ENCODE measurements at places on chromosomes 1 and 21.

- peaks cover 45% of the 10 kb centered on the region for H3K27me3 ChIP-seq
- no peaks in the 10 kb centered on the region for H3K36me3 ChIP-seq
- peaks cover 15% of the 10 kb centered on the region for H3K4me1 ChIP-seq
- no peak overlapping the region for H3K4me3 ChIP-seq
- no peak for DNase-seq
Measured at GRCh38 chr1:10814312-10814711, 17.9 kb upstream of the CASZ1 start.

GRCh38 chr1:194013561-194013960, 827.1 kb upstream of the B3GALT2 start:
- H3K4me1 ChIP-seq = no peaks in the 10 kb centered on the region
- H3K27me3 ChIP-seq = no peaks in the 10 kb centered on the region
- no peak overlapping the region for H3K4me3 ChIP-seq
- no peak overlapping the region for H3K27ac ChIP-seq

- no peaks in the 10 kb centered on the region for H3K27me3 ChIP-seq
- peaks cover 5% of the 10 kb centered on the region for H3K36me3 ChIP-seq
- no peaks in the 10 kb centered on the region for H3K4me1 ChIP-seq
- no peak overlapping the region for H3K4me3 ChIP-seq
- no peak overlapping the region for H3K27ac ChIP-seq
Measured at GRCh38 chr1:160807738-160808137, 11.8 kb downstream of the LY9 start.

DNA sequence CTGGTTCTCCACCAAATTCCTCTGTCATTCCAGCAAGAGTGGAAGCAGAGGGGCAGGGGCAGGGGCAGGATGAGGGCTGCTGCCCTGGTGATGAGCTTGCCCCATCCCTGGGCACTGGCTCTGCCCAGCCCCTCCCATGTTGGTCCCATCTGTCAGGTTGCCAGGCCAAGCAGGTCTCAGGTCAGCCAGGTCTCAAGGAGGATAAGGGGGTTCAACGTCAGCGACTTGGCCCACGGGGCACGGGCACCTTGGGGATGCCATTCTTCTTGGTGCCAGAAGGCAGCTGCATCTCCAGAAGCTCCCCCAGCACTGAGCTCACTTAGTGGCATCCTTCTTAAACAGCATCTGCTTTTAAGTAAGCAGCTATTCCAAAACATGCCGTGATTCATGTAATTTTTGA, 133.1 kb downstream of the AJAP1 start:
- peaks cover 3% of the 10 kb centered on the region for H3K27me3 ChIP-seq
- no peaks in the 10 kb centered on the region for H3K36me3 ChIP-seq
- no peak overlapping the region for H3K4me3 ChIP-seq
- H3K4me1 ChIP-seq = peaks cover 13% of the 10 kb centered on the region

- no peak for DNase-seq
- no peak overlapping the region for H3K4me3 ChIP-seq
- peaks cover 7% of the 10 kb centered on the region for H3K4me1 ChIP-seq
- H3K27me3 ChIP-seq = no peaks in the 10 kb centered on the region
- no peak overlapping the region for H3K27ac ChIP-seq
- no peaks in the 10 kb centered on the region for H3K36me3 ChIP-seq
Measured at GRCh38 chr1:86795316-86795715, 90.9 kb downstream of the SH3GLB1 start.

DNA sequence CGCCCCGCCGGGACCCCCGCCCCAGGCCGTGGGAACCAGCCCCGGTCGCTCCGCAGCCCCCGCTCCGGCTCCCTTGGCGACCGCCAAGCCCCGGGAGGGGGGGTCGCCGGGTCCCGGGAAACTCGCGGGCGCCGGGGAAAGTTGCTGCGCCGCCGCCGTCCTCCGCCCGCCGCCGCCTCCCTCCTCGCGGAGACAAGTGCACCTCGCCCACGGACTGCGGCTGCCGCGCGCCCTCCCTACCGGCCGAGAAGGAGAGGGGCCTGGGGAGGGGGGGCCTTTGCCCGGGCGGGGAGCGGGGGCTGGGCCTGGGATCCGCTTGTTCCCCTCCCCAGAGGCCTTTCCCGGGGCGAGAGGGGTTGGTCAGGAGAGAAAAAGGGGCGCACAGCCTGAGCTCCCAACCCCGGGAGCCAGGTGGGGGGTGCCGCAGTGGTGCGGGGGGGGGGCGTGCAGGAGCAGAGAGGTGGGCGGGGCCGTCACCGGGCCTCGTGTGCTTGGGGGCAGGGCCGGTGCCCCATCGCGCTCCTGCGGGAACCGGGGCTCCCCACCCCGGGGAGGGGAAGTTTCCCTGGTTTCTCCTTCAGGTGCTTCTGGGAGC, 592 bp downstream of the AGRN start:
- H3K27me3 ChIP-seq = no peaks in the 10 kb centered on the region
- peaks cover 24% of the 10 kb centered on the region for H3K4me1 ChIP-seq
- H3K4me3 ChIP-seq = peak overlapping the region; percentile 70

DNA sequence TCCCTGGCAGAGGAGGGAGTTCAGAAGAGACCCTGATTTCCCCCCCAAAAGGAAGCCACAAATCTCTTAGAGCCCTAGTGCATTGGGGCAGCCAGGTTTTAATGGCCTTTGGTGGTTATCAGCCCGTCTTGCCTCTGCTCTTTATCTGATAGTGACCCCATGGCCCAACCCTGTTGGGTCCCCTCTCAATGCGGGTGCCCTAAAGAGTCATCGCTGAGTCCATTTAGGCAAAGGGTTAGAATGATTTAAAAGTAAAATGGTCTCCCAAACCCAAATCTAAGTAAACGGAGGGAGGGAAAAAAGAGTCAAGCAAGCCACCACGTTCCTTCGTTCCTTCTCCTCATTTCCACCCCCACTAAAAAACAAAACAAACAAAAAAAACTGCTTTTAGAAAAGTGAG, 164.0 kb downstream of the RUNX1 start:
- H3K4me3 ChIP-seq = peak overlapping the region; percentile 66
- H3K27ac ChIP-seq = no peak overlapping the region
- H3K36me3 ChIP-seq = no peaks in the 10 kb centered on the region
- H3K4me1 ChIP-seq = peaks cover 29% of the 10 kb centered on the region
- no peak for DNase-seq

- H3K4me1 ChIP-seq = peaks cover 24% of the 10 kb centered on the region
- H3K4me3 ChIP-seq = no peak overlapping the region
- DNase-seq = no peak
- H3K36me3 ChIP-seq = peaks cover 10% of the 10 kb centered on the region
- H3K27me3 ChIP-seq = no peaks in the 10 kb centered on the region
Measured at GRCh38 chr21:14533499-14534428, 12.4 kb downstream of the SAMSN1 start.

DNA sequence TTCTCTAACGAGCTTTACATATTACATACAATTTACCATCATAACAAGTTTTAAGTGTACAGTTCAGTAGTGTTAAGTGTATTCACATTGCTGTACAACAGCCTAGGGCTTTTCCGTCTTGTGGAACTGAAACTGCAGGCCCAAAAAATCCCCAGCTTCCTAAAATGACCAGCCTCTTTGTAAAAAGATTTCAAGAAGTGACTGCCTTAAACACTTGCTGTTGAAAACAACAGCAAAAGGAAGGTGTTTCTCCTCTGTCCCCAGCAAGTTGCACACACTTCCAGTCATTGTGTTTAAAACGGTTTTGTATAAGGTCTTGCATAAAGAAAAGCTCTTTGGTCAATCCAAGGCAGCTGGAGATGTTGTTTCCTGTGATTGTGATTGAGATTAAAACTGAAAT, 16.0 kb upstream of the GBP1 start:
- H3K36me3 ChIP-seq = no peaks in the 10 kb centered on the region
- no peak for DNase-seq
- H3K27ac ChIP-seq = no peak overlapping the region
- no peaks in the 10 kb centered on the region for H3K4me1 ChIP-seq
- H3K4me3 ChIP-seq = no peak overlapping the region
- peaks cover 2% of the 10 kb centered on the region for H3K27me3 ChIP-seq

- no peak overlapping the region for H3K4me3 ChIP-seq
- no peaks in the 10 kb centered on the region for H3K27me3 ChIP-seq
- no peak for DNase-seq
- H3K36me3 ChIP-seq = peaks cover 41% of the 10 kb centered on the region
- H3K4me1 ChIP-seq = peaks cover 5% of the 10 kb centered on the region
Measured at GRCh38 chr1:50929376-50929958, 30.6 kb downstream of the FAF1 start.

GRCh38 chr1:84379138-84379916, 19.0 kb upstream of the DNASE2B start:
- H3K4me1 ChIP-seq = peaks cover 14% of the 10 kb centered on the region
- DNase-seq = no peak
- no peaks in the 10 kb centered on the region for H3K36me3 ChIP-seq
- H3K27me3 ChIP-seq = no peaks in the 10 kb centered on the region
- H3K4me3 ChIP-seq = no peak overlapping the region

- H3K27me3 ChIP-seq = peaks cover 36% of the 10 kb centered on the region
- peaks cover 16% of the 10 kb centered on the region for H3K4me1 ChIP-seq
- H3K36me3 ChIP-seq = no peaks in the 10 kb centered on the region
- H3K27ac ChIP-seq = no peak overlapping the region
Measured at GRCh38 chr1:226764533-226764932, 25.5 kb upstream of the ITPKB start.

- H3K27ac ChIP-seq = no peak overlapping the region
- H3K27me3 ChIP-seq = peaks cover 29% of the 10 kb centered on the region
- H3K4me1 ChIP-seq = peaks cover 9% of the 10 kb centered on the region
- H3K4me3 ChIP-seq = no peak overlapping the region
- H3K36me3 ChIP-seq = no peaks in the 10 kb centered on the region
Measured at GRCh38 chr1:157948312-157949073, 45.0 kb upstream of the KIRREL1 start.

DNA sequence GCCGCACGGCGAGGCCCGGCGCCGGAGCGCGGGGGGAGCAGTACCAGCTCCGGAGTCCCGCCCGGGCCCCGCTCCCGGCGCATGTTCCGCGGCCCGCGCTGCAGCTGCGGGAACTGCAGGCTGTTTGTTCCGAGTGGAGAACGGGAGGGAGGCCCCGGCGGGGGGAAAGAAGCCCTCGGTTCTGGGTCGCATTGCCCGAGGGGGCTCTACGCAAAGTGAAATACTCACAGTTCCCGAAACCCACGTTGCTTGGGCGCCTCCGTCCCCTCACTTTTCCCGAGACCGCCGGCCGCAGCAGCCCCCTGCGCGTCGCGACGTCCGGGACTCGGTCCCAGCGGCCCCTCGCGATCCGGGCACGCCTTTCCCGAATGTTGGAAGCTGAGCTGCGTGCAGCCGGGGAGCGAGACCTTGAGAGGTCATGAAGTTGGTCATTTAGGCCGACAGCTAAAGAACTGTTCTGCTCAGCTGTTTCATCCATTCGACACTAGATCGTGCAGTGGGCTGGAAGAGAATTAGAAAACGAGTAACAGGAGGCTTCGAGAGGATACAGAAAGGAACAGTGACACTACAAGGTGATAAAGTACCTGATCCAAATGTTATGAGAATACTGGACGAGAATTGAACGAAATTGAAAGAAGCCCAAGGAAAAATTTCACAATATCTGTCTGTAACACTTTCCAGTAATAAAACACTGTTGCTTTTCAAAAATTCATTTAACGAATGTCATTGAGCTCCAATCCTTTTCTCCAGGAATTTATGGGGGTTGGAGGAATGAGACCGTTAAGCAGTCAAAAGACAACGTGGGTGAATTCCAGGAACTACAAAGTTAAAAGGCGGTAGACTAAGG, 657 bp upstream of the LIN9 start:
- H3K27me3 ChIP-seq = peaks cover 3% of the 10 kb centered on the region
- DNase-seq = no peak
- peak overlapping the region; percentile 90 for H3K27ac ChIP-seq
- peak overlapping the region; percentile 83 for H3K4me3 ChIP-seq
- peaks cover 41% of the 10 kb centered on the region for H3K4me1 ChIP-seq
- peaks cover 6% of the 10 kb centered on the region for H3K36me3 ChIP-seq

- no peak overlapping the region for H3K27ac ChIP-seq
- peaks cover 17% of the 10 kb centered on the region for H3K27me3 ChIP-seq
- H3K4me3 ChIP-seq = no peak overlapping the region
- DNase-seq = no peak
- no peaks in the 10 kb centered on the region for H3K36me3 ChIP-seq
- peaks cover 6% of the 10 kb centered on the region for H3K4me1 ChIP-seq
Measured at GRCh38 chr1:115466433-115466832, 128.4 kb upstream of the NGF start.

GRCh38 chr1:231872461-231872910, 245.9 kb downstream of the DISC1 start:
- H3K4me1 ChIP-seq = peaks cover 9% of the 10 kb centered on the region
- peaks cover 6% of the 10 kb centered on the region for H3K27me3 ChIP-seq
- no peak overlapping the region for H3K4me3 ChIP-seq
- peaks cover 17% of the 10 kb centered on the region for H3K36me3 ChIP-seq
- DNase-seq = no peak

- peaks cover 2% of the 10 kb centered on the region for H3K27me3 ChIP-seq
- H3K36me3 ChIP-seq = peaks cover 5% of the 10 kb centered on the region
- no peak for DNase-seq
- peaks cover 44% of the 10 kb centered on the region for H3K4me1 ChIP-seq
- no peak overlapping the region for H3K27ac ChIP-seq
Measured at GRCh38 chr1:59509341-59509875, 212.5 kb downstream of the FGGY start.

- H3K36me3 ChIP-seq = peaks cover 30% of the 10 kb centered on the region
- H3K27me3 ChIP-seq = no peaks in the 10 kb centered on the region
- no peak overlapping the region for H3K4me3 ChIP-seq
- DNase-seq = no peak
Measured at GRCh38 chr1:59445040-59445439, 148.1 kb downstream of the FGGY start.

GRCh38 chr1:183891158-183891856, 86.4 kb downstream of the RGL1 start:
- H3K27ac ChIP-seq = no peak overlapping the region
- peaks cover 10% of the 10 kb centered on the region for H3K4me1 ChIP-seq
- H3K36me3 ChIP-seq = peaks cover 40% of the 10 kb centered on the region
- peaks cover 3% of the 10 kb centered on the region for H3K27me3 ChIP-seq
- DNase-seq = no peak

- DNase-seq = no peak
- no peak overlapping the region for H3K27ac ChIP-seq
- peaks cover 25% of the 10 kb centered on the region for H3K36me3 ChIP-seq
- no peaks in the 10 kb centered on the region for H3K27me3 ChIP-seq
- no peaks in the 10 kb centered on the region for H3K4me1 ChIP-seq
Measured at GRCh38 chr1:178120088-178120487, 26.2 kb downstream of the RASAL2 start.

- no peak overlapping the region for H3K4me3 ChIP-seq
- H3K36me3 ChIP-seq = no peaks in the 10 kb centered on the region
- no peaks in the 10 kb centered on the region for H3K4me1 ChIP-seq
Measured at GRCh38 chr1:81358151-81358550, 442.6 kb upstream of the ADGRL2 start.

DNA sequence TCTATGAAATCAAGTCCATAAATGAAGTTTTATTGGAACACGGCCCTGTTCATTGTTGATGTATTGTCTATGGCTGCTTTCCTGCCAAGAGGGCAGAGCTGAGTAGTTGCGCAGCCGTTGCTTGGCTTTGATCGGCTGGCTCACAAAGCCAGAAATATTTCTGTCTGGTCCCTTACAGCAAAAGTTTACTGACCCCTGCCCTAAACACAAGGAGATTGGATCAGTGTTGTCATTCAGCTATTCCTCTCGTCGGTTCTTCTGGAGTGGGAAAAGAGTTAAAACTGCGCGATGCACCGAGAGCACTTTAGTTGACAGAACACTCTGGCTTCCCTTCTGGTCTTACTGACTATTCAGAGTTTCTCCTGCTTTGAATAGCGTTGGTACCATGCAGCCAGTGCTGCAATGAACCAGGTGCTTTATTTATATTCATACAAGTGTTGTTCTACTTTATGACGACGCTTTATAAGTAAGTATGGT, 868 bp downstream of the ZBTB40 start:
- peaks cover 46% of the 10 kb centered on the region for H3K4me1 ChIP-seq
- H3K36me3 ChIP-seq = no peaks in the 10 kb centered on the region
- peaks cover 2% of the 10 kb centered on the region for H3K27me3 ChIP-seq
- H3K4me3 ChIP-seq = peak overlapping the region; percentile 92
- H3K27ac ChIP-seq = peak overlapping the region; percentile 98

- no peak overlapping the region for H3K4me3 ChIP-seq
- no peaks in the 10 kb centered on the region for H3K36me3 ChIP-seq
Measured at GRCh38 chr1:215844266-215844665, 277.2 kb downstream of the KCTD3 start.
